ENCODE measurements at places on chromosomes 3 and 15.
A peak's percentile ranks its signal among the peaks of the same experiment; 100 is the strongest.

- no peak for DNase-seq
Observed at GRCh38 chr3:41462103-41462691, 262.9 kb downstream of the CTNNB1 start.

- no peak for DNase-seq
Observed at GRCh38 chr15:99436542-99437314, 129.1 kb upstream of the MEF2A start.

GRCh38 chr3:42270561-42270960, 4.6 kb upstream of the CCK start:
- no peak for DNase-seq

GRCh38 chr3:141106842-141107241, 55.7 kb downstream of the SPSB4 start:
- no peak for DNase-seq

DNA sequence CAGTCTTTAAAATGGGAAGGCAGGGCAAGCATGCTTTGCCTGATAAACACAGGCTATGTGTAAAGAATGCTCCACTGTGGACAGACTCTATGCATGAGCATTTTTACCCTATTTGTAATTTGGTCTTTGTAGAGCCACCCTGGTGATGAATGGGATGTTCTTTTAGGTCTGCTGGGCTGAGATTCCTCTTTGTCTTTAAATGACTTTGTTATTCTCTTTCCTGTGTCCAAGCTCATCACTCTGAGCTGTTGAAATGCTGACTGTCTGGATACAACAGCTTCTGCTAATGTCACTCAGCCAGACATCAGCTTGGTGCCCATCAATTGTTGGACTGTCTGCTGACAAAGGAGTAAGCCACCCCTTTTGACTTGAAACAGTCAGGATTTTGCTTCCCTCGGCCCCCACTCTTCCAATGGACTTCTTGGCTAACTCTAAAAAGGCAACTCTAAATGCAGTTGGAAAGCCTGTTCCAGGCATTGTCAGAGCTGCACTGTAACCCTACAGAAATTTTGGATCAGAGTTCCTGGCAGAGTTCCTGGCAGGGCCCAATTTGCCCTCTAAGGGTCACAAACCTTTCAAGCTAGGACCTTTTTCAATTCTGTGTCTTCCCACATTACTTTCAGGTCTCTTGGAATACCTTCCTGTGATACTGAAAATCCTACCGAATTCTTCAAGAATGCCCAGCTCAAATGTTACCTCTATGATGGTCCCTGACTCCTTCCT, 40.5 kb upstream of the EIF1B start:
- DNase-seq: no peak

- no peak for DNase-seq
Observed at GRCh38 chr15:95141486-95141885, 910.1 kb downstream of the MCTP2 start.

- no peak for DNase-seq
Observed at GRCh38 chr3:157087780-157088600, 72.0 kb downstream of the CCNL1 start.

- no peak for DNase-seq
Observed at GRCh38 chr3:152193673-152194267, 75.0 kb upstream of the MBNL1 start.

- DNase-seq: no peak
Observed at GRCh38 chr3:16828815-16829214, 55.9 kb upstream of the PLCL2 start.

DNA sequence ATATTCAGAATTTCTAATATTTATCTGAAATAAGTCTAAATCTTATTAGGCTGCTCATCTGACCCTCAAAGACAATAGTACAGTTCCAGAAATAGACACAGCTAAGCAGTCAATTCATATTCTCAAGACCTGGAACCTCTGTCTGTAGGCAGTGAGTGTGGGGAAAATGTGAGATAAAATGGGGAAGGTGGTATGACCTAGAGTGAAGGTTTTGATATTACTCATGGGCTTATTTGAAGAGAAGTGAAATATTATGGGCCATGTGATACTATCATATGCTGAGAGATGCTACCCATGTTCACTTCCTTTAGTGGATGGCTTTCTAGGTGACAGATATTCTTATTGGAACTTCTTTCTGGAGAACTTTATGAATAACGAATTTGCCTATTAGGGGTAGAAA, 33.5 kb downstream of the TGFBR2 start:
- no peak for DNase-seq

GRCh38 chr3:28745436-28745835, 396.8 kb upstream of the AZI2 start:
- DNase-seq: no peak

- peak; percentile 18 for DNase-seq
Observed at GRCh38 chr3:117997201-117998049, 1037.2 kb downstream of the IGSF11 start.

DNA sequence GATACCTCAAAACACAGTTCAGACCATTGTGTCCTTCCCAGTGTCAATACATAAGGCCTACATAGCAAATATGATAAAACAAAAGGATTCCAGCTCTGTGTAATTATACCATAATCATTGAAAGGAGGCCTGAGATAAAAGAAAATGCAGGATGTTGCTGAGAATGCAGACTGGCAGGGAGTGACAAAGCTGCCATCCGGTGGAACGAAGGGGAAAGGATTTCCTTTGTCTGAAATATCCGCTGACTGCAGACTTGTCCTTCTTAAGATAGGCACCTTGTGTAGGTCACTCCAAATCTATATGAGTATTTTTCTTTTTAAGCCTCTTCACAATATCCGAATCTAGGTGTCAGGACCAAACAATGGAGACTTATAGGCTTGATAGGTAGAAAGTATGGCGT, 108.0 kb downstream of the KCNH8 start:
- no peak for DNase-seq

- DNase-seq: no peak
Observed at GRCh38 chr3:174102866-174103265, 705.3 kb downstream of the NLGN1 start.

DNA sequence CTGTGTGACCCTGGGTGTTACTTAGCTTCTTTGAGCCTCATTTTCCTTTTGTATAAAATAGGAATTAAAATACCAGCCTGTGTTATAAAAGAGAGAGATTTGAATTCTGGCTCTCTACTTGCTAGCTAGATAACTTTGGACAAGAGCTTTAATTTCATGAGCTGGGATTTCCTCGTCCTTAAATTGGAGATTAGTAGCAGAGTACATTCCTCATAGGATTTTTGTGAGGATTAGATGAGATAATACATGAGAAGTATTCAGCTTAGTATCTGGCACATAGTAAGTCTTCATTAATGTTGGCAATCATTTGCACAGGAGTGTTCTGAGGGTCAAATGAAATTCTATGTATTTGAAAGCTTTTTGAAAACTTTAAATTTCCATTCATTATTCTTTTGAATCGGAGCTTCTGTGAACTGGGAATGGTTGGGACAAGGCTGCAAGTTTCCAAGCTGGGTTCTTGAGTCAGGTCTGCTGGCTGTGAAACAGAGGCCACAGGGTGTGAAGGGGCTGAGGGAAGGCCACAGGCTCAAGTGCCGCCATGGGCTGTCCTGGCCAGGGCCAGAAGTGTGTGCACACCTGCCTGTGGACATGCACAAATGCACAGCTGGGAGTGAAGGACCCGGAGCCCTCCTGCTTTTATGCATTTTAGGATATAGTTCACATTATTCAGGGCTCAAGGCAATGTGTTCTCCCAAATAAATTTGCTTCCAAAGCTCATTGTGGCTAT, 17.2 kb downstream of the ALPK3 start:
- no peak for DNase-seq

DNA sequence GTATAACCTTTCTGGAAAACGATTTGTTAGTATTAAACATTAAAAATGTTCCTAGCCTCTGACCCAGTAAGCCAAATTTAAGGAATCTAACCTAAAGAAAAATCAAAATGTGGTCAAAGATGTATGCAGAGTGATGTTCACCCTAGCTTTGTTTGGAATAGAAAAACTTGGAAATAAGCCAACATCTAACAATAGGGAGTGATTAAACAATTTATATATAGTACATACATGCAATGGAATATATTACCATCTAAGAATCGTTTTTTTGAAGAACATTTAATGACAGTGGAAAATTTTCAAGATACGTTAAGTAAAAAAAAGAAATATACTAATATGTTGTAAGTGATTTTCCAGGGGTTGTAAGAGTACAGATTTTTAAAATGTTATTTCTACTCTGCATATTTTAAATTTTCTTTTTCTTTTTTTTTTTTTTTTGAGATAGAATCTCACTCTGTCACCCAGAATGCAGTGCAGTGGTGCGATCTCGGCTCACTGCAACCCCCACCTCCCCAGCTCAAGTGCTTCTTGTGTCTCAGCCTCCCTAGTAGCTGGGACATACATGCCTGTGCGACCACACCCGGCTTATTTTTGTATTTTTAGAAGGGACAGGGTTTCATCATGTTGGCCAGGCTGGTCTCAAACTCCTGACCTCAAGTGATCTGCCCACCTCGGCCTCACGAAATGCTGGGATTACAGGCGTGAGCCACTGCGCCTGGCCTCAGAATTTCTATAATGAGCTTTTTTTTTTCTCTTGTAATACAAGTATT, 54.9 kb downstream of the ANP32A start:
- DNase-seq: no peak

DNA sequence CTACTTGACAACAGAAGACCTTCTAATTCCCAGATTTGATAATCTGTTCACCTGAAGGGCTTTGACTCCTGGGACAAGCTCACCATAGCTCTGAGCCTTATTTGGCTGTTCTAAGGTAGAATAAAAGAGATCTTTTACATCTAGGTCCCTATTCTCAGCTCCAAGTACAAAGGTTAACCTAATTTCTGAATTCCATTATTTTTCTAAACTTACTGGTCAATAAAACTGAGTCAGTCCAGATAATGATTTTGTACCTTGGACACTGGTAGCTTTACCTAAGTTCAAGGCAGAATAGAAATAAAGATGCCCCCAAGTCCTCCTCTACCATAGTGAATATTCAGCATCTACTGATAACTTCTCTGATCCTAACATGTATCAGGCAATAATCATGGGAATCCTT, 81.8 kb upstream of the MEX3B start:
- no peak for DNase-seq

- DNase-seq: no peak
Observed at GRCh38 chr3:156760333-156760732, 65.8 kb upstream of the LEKR1 start.

- no peak for DNase-seq
Observed at GRCh38 chr3:81726735-81727134, 34.7 kb downstream of the GBE1 start.

DNA sequence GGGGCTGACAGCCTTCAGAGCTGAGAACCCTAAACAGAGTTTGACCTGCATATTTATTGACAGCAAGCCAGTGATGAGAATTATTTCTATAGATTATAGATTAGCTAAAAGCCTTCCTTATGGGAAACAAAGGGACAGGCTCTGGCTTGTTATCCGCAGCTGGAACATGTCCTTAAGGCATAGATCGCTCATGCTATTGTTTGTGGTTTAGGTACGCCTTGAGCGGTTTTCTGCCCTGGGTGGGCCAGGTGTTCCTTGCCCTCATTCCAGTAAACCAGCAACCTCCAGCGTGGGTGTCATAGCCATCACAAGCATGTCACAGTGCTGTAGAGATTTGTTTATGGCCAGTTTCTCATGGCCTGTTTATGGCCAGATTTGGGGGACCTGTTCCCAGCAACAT, 10.2 kb upstream of the FAH start:
- DNase-seq: no peak

GRCh38 chr3:136675150-136675858, 76.9 kb downstream of the STAG1 start:
- no peak for DNase-seq

GRCh38 chr3:39189959-39190269, 2.5 kb downstream of the XIRP1 start:
- no peak for DNase-seq

GRCh38 chr3:194323785-194324735, 27.1 kb downstream of the CPN2 start:
- no peak for DNase-seq

DNA sequence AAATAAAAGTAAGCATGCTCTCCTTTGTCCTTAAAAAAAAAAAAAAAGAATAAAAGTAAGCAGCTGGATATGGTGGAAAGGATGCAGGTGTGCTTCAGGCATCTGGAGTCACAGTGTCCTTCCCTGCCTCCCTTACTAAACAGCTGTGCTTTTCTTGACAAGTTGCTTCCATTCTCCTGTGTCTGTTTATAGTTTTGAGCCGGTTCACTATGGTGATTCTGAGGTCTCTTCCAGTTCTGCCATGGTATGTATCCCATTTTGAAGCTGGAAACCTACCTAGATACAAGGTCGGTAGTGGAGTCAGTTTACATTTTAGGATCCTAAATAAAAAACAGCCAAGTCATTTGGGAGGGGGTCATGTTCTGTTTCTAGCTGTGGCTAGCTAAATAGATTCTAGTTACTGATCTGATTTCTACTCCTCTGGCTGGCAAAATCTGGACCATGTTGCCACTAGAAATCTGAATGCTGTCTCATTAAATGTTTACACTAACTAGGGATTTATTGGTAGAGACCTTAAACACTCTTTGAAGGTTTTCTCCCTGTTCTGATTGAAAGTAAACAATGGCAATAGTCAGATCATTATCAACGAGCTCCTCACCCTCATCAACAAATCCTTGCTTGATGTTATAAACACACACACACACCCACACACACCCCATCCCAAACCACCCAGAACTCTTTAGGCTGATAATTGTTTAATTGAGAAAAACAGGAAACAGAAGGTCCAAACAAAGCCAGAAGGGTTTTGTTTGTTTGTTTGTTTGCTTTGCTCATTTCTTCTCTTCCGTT, 7.9 kb downstream of the TNFSF10 start:
- DNase-seq: no peak

DNA sequence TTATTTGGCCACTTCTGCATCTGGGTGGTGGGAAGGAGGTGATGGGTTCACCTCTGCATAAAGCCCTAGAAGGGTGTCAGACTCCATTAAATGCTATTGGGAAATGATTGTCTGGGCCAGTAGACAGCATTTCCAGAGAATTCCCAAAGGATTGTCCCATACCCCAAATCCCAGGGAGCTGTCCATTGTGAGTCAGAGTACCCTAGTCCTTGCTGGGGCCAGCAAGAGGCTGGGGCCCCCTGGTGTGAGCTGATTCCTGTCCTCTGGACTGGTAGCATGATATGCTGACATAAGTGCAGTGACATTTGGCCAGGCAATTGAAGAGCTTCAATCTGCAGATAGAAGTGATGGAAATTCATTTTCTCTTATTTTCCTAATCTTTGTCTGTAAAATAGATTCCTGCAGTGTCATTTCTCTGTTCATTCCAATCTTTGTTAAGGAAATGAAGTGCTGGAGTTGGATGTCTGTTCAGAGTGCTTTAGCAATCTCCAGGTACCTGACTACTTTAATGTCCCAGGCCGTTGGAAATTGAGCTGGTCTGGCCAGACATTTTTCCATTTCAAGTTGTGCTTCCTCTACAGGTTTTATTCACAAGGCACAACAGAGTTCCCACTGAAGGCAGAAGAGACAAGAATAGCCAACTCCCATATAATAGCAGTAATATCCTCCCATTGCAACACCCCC, 91.2 kb downstream of the RPLP1 start:
- DNase-seq: no peak

GRCh38 chr3:58074997-58075396, 66.8 kb downstream of the FLNB start:
- no peak for DNase-seq

GRCh38 chr3:72329354-72329753, 518.9 kb downstream of the SHQ1 start:
- no peak for DNase-seq

- no peak for DNase-seq
Observed at GRCh38 chr3:126358038-126358815, 1.0 kb upstream of the KLF15 start.

All from stimulated activated CD8-positive, alpha-beta memory T cell treated with anti-CD3 and anti-CD28 coated beads, Interleukin-7, amount 100 ng/mL, for 24 hours (primary cell).